Stimulated activated CD4-positive, alpha-beta T cell treated with anti-CD3 and anti-CD28 coated beads, Interleukin-12 subunit alpha, Interleukin-12 subunit beta, amount 100 ng/mL, for 4 hours (primary cell): ENCODE measurements at places on chromosomes 16 and 17.

DNA sequence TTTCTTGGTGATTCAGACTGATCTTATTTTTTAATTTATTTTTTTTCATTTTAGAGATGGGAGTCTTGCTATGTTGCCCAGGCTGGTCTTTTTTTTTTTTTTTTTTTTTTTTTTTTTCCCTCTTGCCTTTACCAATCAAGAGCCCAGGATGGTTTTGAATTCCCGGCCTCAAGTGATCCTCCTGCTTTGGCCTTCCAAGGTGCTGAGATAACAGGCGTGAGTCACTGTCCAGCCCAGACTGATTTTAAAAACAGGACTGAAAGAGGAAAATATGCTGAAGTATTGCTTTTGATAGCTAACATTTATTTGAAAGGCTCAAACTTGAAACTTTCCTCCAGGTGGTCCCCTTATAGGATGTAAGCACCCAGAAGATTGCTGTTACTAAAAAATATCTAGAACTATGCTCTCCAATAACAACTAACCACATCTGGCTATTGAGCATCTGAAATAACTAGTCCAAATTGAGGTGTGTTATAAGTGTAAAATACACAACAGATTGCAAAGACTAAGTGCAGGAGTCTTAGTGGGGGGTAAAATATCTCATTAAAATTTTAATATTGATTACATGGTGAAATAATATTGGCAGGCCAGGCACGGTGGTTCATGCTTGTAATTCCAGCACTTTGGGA is 15.8 kb upstream of the BRIP1 start:
- DNase-seq: no peak

DNA sequence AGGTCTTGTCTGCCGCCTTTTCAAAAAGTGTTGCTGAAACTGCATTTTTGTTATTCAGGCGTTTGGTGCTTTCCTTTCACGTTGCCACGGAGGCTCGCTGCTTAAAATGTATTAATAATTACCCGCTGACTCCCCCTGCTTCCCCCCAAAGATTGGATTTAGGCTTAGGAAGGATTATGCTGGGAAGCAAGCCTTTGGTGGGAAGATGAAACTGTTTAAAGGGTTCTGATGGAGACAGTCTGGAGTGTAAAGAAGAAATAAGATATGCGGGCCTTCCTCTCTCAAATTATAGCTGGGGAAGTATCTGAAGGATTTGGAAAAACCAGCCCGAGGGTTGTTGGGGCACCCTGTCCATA is 1.1 kb downstream of the KSR1 start:
- DNase-seq: no peak

DNA sequence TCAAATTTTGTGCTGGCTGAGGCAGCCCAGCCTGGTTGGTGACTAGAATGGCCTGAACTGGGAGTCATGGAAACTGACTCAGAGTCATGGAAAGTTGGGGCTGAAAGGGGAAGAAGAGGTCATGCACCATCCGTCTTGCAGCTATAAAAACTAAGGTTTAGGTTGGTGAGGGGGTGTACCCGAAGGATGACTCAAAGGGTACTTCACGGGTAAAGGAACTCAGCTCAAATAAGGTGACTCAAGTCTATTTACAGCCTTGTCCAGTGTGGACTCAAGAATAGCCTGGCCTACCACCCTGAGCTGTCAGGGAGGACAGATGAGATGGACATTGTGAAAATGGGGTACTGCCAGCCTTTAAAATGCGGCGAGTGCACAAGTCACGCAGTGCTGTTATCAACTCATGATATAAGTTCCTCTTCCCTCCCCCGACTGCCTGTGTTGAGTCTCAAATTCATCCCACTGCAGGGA is 18.6 kb downstream of the CD300LB start:
- DNase-seq: no peak

GRCh38 chr17:72445055-72445991 is 324.5 kb downstream of the SOX9 start:
- no peak for DNase-seq

DNA sequence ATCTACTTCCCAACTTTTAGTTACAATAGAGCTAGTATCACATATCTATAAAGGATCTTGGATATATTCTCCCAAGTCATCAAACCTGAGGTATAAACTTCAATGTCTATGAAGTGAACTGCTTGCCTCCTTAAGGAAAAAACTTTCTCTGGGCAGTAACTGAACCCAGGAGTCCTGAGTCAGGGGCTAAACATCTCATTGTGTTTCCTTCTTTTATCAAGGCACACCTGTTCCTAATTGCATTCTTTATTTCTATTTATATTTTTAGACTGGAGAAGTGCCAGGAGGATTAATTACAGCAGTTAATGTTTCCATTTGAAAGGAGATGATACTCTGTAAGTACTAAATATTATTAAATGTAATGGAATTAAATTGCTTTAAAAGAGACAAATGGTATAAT is 98.6 kb downstream of the CDH8 start:
- DNase-seq: no peak

GRCh38 chr17:27553019-27553511 is 77.9 kb upstream of the LGALS9 start:
- no peak for DNase-seq

- DNase-seq: no peak
These were observed 60.9 kb downstream of the MRTFB start for GRCh38 chr16:14131774-14132695.
